NCI-H1092 treated with DMSO at 0.1 percent for 48 hours (cell line): ENCODE measurements at places on chromosomes 3 and 15.

DNA sequence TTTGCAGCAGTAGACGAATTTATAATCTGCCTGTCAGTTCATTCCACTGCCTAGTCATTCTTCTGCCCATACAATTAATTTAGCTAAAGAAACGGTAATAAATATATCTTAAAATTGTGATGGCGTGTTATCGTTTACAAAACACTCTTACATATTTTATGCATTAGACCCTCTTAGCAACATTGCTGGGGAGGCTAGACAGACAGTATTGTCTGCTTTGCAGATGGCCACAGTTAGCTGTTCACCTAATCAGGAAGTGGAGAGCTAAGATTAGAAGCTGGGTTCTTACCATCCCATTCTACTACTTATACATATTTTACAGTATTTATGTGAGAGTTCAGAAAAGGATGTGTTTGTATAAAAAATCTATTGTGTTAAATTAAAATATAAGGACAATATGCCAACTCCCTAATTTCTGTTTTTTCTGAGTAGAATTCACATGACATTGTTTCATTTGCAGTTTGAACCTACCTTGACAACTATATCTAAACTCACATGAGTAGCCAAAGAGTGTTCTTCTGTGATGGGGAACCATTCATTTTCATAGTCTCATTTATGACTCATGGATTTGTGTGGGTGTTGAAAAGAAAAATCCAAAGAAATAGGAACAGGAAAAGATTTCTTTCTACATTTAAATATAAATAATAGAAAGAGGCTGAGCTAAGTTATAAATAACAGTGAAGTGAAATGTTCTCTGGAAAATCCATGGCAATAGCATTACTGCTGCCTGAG, 41.7 kb upstream of the C3orf80 start:
- DNase-seq, result no peak

DNA sequence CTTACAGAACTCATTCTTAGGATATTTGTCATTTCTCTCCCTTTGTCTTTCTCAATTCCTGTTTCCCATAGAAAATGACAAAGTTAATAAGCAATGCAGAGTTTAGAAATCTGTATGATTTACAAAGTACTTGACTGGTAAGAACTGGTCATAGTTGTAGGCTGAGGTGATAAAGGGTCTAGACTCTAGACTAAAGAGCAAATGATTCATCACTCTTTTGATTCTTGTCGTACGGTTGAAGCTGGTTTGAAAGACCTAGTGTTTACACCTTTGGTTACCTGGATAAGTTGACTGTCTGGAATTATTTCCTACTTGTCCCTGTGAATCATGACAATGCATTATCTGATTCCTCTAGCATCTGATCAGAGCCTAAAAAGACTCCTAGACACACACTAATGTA, 58.9 kb upstream of the TP63 start:
- DNase-seq, result no peak

DNA sequence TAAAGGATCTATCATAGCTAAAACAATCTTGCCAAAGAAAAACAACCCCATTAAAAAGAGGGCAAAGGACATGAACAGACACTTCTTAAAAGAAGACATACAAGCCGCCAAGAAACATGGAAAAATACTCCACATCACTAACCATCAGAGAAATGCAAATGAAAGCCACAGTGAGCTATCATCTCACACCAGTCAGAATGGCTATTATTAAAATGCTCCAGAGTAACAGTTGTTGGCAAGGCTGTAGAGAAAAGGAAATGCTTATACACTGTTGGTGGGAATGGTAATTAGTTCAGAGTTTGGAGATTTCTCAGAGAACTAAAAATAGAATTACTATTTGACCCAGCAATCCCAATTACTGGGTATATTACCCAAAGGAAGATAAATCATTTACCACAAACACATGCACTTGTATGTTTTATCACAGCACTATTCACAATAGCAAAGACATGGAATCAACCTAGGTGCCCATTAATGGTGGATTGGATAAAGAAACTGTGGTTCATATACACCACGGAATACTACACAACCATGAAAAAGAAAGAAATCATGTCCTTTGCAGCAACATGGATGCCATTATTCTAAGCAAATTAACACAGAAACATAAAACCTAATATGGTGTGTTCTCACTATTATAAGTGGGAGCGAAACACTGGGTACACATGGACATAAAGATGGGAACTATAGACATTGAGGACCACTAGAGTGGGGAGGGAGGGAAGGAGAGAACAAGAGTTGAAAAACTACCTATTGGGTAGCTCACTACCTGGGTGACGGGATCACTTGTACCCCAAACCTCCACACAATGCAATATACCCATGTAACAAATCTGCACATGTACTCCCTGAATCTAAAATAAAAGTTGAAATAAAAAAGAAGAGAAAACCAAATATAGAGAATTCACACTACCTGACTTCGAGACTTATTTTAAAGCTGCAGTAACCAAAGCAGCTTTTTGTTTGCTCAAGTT, 32.6 kb downstream of the ITGA11 start:
- DNase-seq, result no peak

DNA sequence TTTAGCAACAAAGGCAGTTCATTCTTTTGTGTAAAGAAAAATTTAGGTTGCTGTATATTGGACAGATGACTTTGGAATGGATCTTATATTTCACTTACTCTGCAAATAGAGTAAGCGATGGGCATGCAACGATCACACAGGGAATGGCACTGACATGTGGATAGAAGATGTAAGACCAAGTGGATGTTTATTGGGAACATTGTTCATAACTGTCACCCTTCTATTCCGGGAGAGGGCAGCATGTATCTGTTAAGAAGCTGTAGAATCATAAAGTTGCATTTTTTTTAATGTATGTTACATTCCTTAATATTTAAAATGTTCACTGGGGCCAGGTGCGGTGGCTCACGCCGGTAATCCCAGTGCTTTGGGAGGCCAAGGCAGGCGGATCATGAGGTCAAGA, 41.2 kb downstream of the HPS3 start:
- no peak for DNase-seq

DNA sequence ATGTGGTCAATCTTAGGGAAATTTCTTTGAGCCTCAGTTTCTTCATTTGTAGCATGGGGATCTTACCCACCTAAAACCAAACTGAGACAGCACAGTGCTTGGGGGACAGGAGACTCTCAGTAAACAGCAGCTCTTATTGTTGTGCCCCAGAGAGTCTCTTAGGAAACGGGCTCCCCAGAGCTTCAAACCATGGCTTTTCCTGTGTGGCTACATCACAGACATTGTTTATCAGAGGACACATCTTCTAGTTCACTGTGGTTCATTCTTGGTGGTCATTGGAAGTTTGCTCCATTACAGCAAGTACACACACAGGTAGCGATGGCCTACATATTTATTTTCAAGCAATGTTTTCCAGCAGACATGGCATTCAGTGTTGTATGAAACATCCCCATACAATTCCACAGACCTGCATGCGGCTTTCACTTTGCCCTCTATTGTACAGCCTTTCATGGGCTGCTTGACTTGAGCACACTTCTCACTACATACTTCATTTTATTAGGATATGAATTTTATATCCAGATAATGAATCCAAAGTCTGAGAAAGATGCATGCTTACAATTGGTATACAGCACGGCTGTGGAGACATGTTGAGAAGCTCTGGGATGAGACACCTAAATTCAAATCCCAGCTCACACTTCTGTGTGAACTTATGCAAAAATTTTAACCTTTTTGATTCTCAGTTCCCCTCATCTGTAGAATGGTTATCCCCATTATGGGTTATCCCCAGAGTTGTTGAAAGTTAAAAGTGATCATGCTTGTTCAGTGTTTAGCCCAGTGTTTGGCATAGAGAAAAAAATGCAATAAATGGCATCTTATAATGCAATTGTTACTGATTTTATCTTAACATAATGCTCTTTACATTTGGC, 84.8 kb upstream of the ICE2 start:
- no peak for DNase-seq
